Esophagus squamous epithelium (tissue), 5 donors: ENCODE measurements at places on chromosomes 4 and X.
A peak's percentile ranks its signal among the peaks of the same experiment; 100 is the strongest.

DNA sequence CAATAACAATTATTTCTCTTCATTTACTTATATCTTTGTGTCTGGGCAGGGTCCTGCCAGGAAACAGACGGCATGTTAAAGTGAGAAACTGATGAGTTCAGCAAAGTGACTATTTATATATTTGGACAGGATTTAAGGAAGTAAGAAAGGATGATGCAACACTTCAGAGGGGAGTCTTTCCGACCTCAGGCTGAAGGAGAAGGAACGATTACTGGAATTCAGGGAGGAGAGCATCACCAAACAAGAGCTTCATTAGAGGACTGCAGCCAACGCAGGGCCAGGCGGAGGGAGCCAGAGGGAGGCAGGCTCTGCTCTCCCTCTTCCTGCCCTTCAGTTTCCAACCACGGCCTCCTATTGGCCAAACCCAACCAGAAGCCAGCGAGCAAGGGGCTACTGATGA, 1.5 kb upstream of the TLR7 start:
- DNase-seq, result no peak

DNA sequence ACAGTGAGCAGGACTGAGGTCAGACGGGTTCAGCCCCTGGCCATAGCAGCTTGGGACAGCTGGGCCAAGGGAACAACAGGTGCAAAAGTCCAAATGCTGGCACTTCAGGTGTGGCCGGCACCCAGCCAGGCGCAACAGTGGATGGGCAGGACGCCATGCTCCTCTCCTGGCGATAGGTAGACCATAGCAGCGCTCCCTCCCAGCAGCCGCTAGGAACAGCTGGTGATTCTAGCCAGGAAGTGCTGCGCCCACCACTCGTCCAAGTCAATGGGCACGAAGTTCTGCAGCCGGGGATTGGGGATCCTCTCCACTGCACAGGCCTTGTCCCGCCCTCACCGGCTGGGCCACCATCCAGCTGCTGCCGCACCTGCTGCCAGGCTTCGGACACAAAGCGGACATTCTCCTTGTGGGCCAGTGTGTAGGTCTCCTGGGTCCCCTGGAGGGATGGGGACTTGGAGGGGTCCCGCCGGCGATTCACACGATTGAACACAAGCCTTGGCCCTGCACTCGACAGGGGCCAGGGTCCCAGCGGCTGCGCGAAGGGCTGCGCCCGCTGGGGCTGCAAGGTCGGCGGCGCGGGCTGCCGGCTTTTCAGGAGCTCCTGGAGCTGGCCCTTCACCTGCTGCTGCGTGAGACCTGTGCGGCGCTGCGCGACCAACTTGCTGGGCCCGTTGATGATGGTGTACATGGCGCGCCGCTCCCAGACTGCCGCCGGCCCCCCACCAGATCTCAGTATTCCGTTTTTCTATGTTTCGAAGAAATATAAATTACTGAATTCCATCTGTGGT, 227.5 kb upstream of the STK26 start:
- no peak for DNase-seq

GRCh38 chrX:112913807-112914206, 73.2 kb upstream of the AMOT start:
- DNase-seq, result no peak

DNA sequence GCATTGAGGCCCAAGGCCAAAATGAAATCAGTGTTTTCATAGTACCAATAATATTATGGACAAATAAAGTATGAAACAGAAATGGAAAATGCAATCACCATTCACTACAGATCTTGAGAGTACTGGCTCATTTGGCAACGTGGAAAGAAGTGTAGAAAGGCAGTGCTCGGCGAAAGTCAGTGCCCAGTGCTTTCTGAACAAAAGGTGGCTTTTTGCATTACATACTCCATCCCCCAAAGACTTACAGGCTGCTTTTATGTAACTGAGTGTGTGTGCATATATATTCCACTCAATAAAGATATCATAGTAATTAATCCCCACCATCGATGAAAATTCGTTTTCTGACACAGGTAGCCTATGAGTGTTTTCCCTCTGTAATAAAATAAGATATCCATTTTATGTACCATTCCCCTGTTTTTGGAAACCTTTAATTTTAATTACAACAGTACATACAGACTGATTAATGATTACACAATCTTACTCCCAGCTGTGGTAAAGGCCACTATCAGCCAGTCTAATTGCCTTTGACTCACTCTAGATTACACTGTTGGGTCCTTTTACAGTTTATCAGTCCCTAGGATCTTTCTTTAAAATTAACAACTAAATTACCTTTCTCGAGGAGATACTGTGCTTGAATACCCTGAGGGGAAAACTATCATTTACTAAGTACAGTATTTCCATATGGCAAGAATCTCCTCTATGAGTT, 65.9 kb downstream of the MAD2L1 start:
- DNase-seq, result no peak

GRCh38 chrX:150216716-150217115, 146.4 kb upstream of the MAMLD1 start:
- no peak for DNase-seq

DNA sequence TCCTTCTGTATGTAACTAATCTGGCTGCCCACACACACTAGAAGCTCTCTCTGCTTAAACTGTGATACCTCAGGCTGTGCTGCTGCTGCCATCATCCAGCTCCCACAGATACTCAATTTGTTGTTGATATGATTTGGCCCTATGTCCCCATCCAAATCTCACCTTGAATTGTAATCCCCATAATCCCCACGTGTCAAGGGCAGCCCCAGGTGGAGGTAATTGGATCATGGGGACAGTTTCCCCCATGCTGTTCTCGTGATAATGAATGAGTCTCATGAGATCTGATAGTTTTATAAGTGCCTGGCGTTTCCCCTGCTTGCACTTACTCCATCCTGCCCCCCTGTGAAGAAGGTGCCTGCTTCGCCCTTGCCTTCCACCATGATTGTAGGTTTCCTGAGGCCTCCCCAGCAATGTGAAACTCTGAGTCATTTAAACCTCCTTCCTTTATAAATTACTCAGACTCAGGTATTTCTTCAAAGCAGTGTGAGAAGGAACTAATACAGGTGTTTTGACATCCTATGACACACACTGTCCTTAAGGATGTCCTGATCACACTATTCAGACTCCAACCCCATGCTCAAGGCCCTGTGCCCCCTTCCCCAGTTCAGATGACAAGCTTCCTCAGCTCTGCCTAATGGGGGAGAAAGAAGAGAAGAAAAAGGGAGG, 2.9 kb upstream of the ATOH1 start:
- DNase-seq, result no peak

- no peak for DNase-seq
Measured at GRCh38 chr4:186144198-186144945, 39.9 kb downstream of the FAM149A start.

- no peak for DNase-seq
Measured at GRCh38 chr4:168674866-168675265, 178.0 kb downstream of the PALLD start.

DNA sequence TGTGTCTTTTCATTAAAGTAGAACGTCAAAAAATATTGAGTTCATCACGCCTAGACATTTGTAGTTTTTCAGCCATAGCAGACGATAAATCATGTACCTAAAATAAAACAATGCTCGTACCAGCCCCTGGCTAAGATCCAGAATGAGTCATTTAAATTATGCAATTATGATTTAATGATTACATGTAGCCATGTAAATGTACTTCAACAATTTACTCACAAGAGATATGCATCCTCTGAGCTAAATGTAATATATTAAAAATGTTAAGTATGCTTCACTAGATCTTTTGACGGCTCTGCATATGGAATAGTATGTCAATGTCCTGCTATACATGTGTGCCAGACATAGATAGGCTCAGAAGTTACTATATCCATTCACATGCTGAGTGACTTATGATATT, 1077.8 kb downstream of the ARAP2 start:
- DNase-seq, result no peak

- no peak for DNase-seq
Measured at GRCh38 chrX:9183481-9183880, 149.6 kb upstream of the FAM9B start.

DNA sequence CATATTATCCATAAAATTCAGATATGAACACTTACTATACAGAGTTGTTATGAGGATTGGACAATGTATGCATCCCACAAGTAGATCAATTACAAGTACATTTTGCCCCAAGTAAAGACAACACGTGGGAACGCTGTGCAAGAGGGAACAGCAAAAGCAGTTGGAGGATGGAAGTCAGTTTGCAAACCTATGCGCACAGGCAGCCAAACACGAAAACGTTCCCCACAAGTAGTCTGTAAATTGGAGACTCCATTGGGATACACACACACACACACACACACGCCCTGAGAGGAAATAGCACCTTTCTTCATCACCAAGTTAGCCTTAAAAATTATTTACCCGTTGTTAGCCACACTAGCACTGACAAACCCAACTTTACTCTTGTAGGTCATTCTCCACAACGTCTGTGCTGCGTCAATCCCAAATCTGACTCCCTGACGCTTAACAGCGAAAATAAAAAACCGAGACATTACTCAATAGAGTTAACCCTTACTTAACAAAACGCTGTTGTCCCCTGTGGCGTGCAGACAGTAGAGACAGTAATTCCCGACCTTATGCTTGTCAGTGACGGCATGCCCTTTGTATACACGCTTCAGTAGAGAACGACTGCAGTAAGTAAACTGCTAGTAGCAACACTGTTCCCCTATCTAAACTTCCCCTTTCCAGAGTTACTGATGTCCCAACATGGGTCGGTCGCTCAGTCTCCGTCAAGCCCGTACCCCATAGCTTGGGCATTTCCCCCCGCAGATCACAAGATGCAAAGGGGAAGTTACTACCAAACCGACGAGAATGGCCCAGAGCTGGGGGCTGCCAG, 730 bp downstream of the MANBA start:
- DNase-seq, result peak; percentile 11
